H7 (cell line): ENCODE measurements at places on chromosomes 5 and 9.

- DNase-seq = peak; percentile 75
Measured at GRCh38 chr9:136844761-136845464, 2.6 kb downstream of the AJM1 start.

GRCh38 chr5:151706906-151707305 is 20.2 kb upstream of the SPARC start:
- no peak for DNase-seq

DNA sequence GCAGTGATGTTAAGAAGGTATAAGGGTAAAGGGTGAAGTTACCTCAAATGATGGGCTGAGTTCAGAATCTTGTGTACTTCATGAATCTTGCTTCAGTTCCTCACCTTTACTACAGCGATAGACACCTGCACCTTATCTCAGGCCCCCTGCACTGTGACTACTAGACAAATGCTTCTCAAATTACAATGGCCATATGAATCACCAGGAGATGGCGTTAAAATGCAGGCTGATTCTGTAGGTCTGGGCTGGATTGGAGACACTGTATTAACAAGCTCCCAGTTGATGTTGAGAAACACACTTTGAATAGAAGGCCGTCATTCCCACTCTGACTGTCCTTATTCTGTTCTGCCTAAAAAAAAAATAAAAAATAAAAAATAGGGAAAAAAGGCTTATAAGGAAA is 29.8 kb downstream of the TARS1 start:
- no peak for DNase-seq

- DNase-seq = no peak
Measured at GRCh38 chr5:2169850-2170760, 287.4 kb upstream of the IRX4 start.

GRCh38 chr5:107470295-107470582 is 200.5 kb downstream of the EFNA5 start:
- no peak for DNase-seq
